ENCODE measurements at places on chromosomes 2 and 18.

- no peak for DNase-seq
Measured at GRCh38 chr2:219243291-219243761, 1.9 kb downstream of the GLB1L start.

- DNase-seq: no peak
Measured at GRCh38 chr2:111031546-111032478, 88.9 kb upstream of the BCL2L11 start.

GRCh38 chr18:57087644-57088376 is 59.1 kb upstream of the BOD1L2 start:
- DNase-seq: no peak

DNA sequence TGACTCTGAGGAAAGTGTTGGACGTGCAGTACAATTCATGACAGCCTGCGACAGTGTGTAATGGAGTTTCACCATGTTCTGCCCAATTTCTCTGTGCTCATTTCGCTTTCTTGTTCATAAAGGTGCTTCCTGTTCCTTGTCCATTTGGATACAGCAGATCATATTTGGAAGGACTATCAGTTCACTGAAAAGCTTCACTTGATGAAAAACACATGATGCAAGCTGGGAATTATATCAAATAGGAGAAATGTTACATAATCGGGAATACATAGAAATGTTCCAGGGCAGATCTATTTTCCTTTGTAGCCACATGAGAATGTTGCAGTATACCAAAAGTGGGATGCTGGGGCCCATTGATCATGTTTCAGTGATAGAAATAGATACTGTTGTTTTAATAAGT is 266.3 kb upstream of the SLC14A2 start:
- no peak for DNase-seq

DNA sequence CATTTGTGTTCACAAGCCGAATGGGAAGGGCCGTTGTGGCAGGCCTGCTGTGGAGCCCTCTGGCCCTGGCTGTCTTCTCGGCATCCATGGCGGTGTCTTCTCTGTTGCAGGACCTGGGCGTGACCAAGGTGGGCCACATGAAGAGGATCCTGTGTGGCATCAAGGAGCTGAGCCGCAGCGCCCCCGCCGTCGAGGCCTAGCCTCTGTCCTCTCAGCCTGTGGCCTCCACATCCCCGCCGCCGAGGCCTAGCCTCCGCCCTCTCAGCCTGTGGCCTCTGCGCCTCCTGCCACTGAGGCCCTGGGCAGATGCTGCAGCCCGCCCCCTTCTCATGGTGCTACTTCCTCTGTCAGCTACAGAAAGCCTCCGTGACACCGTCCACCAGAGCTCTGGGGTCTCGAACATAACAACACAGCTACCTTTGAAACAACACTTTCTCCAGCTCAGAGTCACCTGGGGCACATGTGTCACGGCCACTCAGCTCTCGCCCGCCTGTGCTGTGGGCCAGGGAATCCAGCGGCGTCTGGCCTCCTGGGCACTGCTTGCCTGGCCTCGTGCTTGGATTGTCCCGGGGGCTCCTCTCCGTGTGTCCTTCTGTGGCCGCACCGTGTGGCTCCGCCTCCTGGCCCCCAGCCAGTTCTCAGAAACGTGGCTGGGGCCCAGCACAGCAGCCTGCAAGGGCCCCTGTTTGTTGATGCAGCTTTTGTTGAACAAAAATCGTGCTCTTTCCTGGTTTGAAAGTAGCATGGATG is 97.1 kb downstream of the USP40 start:
- DNase-seq: no peak

- no peak for DNase-seq
Measured at GRCh38 chr2:170571612-170572011, 143.5 kb upstream of the SP5 start.

DNA sequence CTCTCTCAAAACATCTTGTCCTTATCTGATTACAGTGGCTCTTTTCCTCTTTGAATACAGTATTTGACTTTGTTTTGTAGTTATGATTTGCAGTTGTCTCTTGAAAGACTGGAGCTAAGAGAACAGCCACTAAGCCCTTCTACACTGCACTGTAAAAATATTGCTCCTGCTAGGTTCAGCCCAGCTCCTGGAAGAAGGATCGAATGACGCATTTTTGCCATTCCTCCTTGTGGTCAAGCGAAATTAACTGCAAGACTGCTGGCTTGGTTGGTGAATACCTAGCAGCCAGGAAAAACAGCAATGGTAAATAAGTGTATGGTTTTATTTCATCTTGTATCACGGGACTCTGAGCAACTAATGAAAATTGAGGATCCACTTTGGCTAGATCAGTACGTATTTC is 407.8 kb upstream of the CDH2 start:
- no peak for DNase-seq

- no peak for DNase-seq
Measured at GRCh38 chr2:224747765-224748164, 31.6 kb upstream of the CCDC195 start.
